ENCODE measurements at places on chromosomes 4 and X. TPM values are rescaled to one million over a fixed set of nuclear protein-coding genes. Genes with fewer than 3 reads are reported as not detected.

- no peak for DNase-seq
Measured at GRCh38 chrX:54427837-54428424, 12.3 kb upstream of the TSR2 start.

Gene NR3C2
- 17.8 TPM for polyA plus RNA-seq

DNA sequence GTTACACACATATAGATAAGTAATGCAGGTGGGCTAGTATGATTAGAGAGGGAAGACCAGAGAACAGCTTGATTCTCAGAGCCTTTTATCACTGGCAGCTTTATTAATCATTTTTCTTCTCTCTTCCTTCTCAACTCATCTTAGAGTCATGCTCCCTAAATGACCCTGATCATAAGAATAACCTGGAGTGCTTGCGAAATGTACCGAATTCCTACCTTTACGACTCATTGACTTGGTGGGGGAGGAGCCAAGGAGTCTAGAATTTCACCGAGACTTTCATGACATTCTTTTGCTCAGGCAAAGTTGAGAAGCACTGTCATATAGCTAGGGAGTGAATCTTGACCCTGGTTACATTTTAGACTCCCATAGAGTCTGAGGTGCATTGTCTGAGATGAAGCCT lies 298.9 kb upstream of the PUDP start:
- DNase-seq, result no peak

- no peak for DNase-seq
Measured at GRCh38 chr4:135775909-135776308, 1574.3 kb upstream of the PABPC4L start.

- no peak for DNase-seq
Measured at GRCh38 chrX:110066488-110067225, 63.7 kb downstream of the TMEM164 start.

- no peak for DNase-seq
Measured at GRCh38 chr4:86315579-86315978, 44.3 kb downstream of the MAPK10 start.

- no peak for DNase-seq
Measured at GRCh38 chr4:105631818-105632400, 76.6 kb downstream of the INTS12 start.

DNA sequence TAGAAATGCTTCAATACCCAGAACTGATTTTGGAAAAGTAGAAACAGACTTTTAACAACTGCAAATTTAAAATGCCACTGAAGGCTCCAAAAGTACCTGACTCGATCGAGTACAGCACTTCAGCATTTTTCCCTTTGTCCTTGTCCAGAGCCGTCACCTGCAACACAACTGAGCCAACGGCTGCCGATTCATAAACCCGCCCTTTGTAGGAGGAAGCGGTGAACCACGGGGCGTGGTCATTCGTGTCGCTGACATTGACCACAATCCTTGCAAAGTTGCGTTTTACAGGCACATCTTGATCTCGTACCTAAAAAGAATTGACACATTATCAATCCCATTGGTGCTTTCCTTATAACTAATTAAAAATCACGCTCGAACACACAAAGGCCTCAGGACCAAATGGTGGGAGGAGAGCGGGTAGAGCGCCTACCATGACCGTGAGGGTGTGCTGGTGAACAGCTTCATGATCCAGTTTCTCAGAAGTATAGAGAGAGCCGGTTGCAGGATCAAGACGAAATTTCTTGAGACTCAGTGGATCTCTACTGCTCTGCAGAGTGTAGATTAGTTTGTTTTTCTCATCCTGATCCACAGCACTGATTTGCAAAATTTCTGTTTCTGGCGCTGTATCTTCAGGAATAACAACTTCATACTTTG lies 72.8 kb upstream of the MTNR1A start:
- no peak for DNase-seq

GRCh38 chrX:16992445-16992844 lies 46.0 kb downstream of the REPS2 start:
- DNase-seq, result no peak

GRCh38 chrX:105488716-105489115 lies 268.2 kb upstream of the TEX13A start:
- no peak for DNase-seq

- DNase-seq, result no peak
Measured at GRCh38 chr4:164212134-164212533, 541.8 kb upstream of the SMIM31 start.

- no peak for DNase-seq
Measured at GRCh38 chr4:135949931-135950330, 1582.4 kb downstream of the PCDH18 start.

- DNase-seq, result peak; percentile 79
Measured at GRCh38 chr4:2256156-2256731, 5.7 kb downstream of the MXD4 start.
